DMS 273 treated with DMSO at 0.1 percent for 48 hours (cell line): ENCODE measurements at places on chromosomes 5 and 9.

GRCh38 chr9:70987986-70988385 is 133.4 kb downstream of the TRPM3 start:
- DNase-seq = no peak

DNA sequence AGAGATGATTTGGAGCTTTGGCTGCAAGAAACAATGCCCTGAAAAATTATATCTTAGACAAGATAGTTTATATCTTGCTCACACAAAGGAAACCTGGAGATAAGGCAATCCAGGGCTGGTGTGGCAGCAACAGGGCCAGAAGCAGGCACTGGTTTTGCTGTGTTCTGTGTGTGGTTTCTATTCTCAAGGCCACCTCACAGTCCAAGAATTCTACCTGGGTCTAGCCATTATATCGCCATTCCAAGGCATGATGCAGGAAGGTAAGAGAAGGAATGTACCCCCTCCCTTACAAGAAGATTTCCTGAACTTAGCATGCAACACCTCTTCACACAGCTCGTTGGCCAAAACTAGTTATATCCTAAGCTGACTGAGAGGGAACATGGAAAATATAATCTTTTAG is 74.5 kb upstream of the MEGF10 start:
- DNase-seq = no peak

- no peak for DNase-seq
These were observed 327.2 kb downstream of the ZSWIM6 start for GRCh38 chr5:61659221-61659696.

GRCh38 chr5:132394667-132395259 is 25.3 kb downstream of the SLC22A5 start:
- peak; percentile 17 for DNase-seq

DNA sequence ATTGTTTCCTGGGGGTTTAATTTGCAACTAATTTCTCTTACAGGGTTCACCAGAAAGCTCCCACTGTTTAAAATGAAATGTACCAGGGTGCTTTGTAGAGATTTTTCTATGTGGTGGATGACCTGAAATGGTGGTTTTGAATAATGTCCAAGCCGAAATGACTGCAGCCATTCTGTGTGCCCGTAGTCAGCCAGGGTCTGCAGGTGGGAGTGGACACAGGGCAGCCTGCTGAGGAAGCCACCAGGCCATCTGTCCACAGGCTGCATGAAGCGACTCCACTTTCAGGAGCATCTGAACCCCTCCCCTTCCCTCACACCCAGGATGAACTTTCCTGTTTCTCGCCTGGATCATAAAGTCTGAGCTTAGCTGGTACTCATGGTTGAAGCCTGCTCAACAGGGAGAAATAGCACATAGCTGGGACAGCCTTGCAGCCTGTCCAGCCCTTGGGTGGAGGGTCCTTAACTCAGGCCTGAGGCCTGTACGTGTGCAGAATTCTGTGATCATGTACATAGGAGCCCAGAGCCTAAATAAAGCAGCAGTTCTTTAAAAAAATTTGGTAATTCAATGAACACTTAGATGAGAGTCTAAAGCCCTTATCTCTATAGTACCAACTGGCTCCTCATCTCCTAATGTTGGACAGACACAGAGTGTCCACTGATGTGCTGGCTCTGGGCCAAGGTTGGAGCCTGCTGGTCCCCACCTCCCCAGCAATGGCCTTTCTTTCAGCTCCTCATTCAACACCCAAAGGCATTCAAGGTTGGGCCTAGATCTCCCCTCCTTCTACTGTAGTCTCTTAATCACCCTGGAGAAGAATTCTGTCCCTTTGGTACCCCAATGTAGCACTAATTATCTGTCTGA is 72.8 kb downstream of the SHB start:
- DNase-seq = no peak

- DNase-seq = no peak
These were observed 53.0 kb upstream of the CPEB4 start for GRCh38 chr5:173835131-173835530.

GRCh38 chr5:95350631-95351030 is 40.5 kb upstream of the FAM81B start:
- DNase-seq = no peak

GRCh38 chr5:103526164-103526915 is 36.2 kb downstream of the NUDT12 start:
- DNase-seq = no peak

DNA sequence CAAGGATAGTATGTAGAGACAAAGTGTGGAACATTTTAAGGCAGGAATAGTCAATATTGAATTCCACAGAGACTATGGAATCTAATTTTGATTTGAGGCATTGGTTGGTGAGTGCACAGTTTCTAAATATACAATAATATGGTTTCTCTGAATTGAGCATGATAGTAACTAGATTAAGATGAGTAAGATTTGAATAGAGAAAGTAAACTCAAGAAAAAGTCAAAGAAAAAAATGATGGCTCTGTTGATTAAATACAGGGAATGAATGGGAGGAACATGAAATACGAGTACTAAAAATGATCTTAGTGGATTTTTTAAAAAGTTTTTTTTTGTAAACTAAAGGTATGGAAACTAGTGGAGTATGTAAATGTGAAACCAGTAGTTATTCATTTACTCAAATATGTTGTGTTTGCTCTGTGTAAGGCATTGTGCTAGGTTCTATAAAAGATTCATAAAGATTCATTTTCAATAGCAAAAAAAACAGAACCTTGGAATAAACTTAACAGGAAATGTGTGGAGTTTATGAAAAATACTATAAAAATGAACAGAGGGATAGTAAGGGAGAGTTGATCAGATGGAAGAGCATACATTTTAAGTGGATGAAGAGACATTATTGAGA is 101.2 kb downstream of the ZCCHC7 start:
- DNase-seq = no peak

- DNase-seq = no peak
These were observed 2.0 kb upstream of the TNFAIP8 start for GRCh38 chr5:119353686-119354366.

- DNase-seq = no peak
These were observed 485 bp downstream of the FAM53C start for GRCh38 chr5:138338411-138339090.

DNA sequence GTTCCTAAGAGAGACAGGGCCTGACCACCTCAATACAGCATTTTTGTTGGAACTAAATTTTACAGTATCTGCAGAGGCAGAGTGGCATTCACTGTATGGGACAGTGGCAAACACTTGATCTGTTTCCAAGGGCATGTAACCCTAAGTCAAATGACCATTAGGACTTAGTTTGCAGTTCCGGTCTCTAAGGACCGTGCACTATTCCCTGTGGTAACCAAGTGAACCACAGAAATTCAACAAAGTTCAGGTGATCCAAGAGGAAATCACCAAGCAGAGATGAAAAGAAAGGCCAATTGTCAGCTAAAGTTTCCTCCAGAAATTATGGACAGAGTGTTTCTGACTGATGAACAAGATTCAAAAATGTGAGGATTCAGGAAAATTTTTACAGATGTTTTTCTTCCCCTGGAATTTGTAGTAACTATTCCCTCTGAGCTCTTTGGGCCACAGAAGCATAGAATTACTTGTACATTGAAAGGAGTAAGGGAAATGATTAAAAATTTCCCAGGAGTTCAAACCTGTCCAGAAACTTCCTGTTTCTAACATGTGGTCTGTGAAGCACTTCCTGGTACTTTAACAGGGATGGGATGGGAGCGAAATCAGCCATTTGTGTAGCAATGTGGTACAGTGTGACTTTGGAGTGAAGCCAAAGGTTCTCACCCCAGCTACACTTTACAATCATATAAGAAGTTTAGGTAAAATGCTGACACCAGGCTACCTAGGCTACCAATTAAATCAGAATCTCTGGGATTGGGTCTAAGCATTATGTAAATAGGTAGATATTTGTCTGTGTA is 266.1 kb upstream of the MAP3K1 start:
- DNase-seq = no peak

- DNase-seq = no peak
These were observed 109.5 kb downstream of the TAF11L14 start for GRCh38 chr5:17743580-17744435.

DNA sequence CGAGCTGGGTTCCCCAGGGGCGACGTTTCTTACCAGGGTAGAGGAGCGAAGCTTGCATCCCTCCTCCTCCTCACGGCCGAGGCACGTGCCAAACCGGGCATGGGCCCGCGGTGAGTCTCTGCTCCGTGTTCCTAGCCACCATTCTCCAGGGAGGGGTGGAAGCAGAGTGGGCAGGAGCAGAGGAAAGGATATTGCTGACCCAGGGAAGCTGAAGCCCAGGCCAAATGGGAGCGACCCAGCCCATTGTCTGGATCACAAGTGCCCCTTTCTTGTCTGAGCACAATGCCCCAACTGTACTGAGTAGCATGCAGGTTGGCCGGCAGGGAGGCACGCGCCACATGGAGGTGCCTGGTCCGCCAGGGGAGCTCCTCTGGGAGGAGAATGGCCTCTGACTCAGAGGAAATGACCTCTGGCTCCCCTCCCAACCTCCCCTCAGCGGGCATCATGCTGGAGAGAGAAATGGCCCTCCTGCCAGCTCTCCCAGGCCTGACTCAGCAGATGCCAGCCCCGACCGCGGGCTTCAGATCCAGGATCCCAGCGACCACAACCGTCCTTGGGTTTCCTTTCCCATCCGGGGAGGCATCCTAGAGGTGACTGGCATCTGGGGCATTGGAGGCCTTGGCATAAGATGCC is 1.1 kb downstream of the PRR7 start:
- DNase-seq = no peak

DNA sequence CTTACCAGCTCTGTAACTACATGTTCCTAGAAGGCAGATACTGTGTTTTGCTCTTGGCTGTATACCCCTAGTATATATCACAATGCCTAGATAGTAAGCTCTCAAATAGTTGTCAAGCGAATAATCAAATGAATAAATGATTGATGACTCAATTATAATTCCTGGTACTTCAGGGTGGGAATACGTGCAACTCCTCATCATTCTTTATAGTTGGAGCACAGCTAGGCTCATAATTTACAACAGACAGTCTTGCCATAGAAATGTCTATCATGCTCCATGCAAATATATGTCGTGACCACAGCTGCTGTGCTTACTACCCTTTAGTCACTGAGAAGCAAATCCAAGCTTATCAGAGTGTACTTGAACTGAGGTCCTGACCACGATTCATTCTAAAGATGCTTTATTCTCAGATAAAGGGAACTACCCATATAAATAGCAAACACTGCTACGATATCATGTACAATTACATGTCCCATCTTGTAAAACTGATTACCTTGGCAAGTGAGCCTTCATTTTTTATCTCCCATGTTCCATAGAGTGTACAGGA is 52.1 kb downstream of the STRBP start:
- DNase-seq = no peak

GRCh38 chr5:15012061-15012460 is 140.5 kb upstream of the ANKH start:
- DNase-seq = no peak

- no peak for DNase-seq
These were observed 66.7 kb downstream of the PPARGC1B start for GRCh38 chr5:149796836-149797235.

DNA sequence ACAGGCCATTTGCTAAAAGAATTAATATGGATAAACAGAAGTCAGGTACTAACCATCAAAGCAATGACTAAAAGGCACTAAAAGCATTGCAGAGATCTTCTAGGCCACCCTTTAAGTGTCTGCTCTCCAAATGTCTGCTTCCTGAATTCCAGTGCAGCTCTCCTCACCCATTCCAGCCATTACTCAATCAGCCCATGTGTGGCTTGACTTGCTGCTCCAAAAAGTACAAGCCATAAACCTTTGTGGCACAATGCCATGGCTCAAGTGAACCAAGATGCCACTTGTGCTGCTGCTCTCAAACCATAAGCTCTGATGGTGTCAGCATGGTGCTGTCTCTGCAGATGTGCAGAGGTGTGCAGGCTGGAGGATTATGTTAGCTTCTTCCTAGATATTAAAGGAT is 290.2 kb upstream of the POU5F2 start:
- no peak for DNase-seq

GRCh38 chr5:173771121-173771724 is 116.9 kb upstream of the CPEB4 start:
- no peak for DNase-seq

GRCh38 chr9:123063177-123063598 is 29.7 kb downstream of the GPR21 start:
- no peak for DNase-seq

DNA sequence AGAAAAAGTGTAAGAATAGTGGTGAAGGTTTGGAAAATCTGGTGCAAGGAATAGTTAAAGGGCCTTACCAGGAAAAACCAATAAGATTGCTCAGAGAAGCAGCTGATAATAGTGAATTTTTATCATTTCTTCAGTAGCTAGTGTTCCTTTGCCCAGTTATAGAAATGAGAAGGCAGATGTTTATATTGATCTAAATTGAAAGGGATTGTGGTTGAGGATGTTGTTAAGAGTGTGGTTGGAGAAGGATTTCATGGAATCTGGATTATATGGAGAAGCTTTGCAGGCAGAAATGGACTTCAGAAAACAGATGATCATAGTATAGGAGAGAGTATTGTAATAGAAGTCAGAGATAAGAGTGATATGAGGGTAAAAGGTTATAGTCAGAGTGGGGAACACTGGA is 102.6 kb downstream of the XRCC4 start:
- no peak for DNase-seq

GRCh38 chr9:99638971-99639370 is 182.7 kb upstream of the NR4A3 start:
- no peak for DNase-seq
